ENCODE measurements at places on chromosomes 13 and 19.

- no peak for DNase-seq
These were observed 47.0 kb downstream of the SMIM24 start for GRCh38 chr19:3433313-3433712.

DNA sequence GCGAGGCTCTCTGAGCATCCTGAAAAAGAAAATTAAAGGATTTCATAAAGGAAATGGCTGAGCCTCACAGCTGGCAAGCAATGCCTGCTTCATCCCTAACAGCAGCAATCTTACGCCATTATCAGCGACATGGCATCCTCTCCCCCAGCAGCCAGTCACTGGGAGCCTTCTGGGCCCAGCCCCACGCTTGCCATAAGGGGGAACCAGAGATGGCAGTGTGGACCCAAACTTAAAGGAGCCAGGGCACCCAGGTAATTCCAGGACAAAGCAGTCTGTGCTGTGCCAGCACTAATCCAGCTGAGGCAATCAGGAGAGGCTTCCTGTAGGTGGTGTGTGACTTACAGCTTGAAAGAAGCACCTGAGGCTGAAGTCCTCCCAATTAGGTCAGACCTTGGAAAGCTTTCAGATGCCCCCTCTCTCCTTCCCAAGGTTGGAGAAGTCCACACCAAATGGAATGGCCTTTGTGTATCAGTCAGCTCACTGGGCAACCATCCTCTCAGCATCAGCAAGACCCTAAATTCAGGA is 10.3 kb downstream of the VSTM2B start:
- DNase-seq: no peak

- DNase-seq: no peak
These were observed 62.2 kb downstream of the CCNE1 start for GRCh38 chr19:29873801-29874575.

DNA sequence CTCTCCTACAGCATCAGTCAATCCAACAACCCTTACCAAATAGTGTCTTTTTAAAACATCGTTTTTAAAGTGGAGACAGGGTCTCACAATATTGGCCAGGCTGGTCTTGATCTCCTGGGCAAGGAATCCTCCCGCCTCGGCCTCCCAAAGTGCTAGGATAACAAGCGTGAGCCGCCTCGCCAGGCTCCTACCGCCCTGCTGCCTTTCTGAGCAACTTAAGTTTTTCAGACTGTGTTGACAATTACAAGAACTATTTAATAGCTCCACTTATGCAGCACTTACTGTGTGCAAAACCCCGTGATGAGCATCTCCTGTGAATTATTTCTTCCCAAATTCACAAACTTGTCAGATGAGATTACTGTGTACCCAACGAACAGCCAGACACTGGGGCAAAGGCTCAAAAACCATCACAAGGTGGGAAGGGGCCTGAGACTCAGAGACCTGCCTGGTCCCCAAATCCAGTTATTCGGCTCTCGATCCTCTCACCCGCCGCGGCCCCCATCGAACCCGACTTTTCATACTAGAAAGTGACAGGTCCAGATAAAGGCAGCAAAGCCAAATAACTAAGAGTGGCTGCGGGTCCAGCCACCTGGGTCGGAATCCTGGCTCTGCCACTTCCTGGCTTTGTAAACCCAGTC is 581 bp downstream of the RPL18 start:
- no peak for DNase-seq

DNA sequence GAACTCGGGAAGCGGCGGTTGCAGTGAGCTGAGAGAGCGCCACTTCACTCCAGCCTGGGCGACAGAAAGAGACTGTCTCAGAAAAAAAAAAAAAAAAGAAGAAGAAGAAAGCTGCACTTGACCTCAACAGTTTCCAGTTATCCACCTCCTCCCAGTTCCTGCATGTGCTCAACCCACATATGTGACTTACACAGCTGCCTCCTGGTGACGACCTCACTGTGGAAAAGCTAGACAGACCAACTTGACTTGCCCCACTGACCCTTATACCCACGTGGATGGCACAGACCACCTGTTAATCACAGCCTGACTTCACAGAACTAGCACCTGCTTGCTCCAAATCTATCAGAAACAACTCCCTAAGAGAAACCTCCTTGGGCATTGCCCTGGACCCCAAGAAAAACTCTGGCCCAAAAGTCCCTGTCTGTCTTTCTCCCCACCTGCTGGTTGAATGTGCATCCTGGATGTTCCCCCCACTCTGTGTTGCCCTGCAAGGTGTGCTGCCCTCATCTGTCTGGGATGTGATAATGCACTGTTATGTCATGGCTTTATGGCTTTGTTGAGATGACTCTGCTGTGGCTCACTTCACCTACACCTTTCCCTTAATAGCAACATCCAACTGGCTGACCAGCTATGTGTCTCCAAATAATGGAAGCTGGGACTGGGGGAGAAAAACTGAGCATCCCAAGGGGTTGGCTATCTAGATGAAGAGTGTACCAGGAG is 2.8 kb downstream of the ZNF20 start:
- no peak for DNase-seq

DNA sequence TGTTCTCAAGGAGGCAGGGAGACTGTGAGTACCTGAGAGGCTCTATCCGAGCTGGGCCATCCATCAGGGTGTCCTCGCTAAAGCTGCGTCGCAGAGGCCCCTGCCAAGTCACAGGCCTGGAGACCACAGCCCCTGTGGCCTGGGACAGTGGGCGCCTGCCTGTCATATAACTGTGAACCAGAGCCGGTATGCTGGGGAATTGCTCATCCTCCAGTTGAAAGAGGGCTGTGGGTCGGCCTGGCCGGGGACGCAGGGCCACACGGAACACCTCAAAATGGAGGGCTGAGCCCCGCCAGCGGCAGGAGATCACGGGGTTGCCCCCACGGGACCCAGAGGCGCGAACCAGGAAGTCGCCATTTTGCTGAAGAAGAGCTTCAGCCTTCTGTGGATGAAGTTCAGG is 6.6 kb downstream of the SH2D3A start:
- no peak for DNase-seq

- DNase-seq: no peak
These were observed 78.7 kb downstream of the ZNF536 start for GRCh38 chr19:30450835-30451321.

GRCh38 chr13:46178821-46179220 is 3.2 kb downstream of the LCP1 start:
- DNase-seq: no peak

- peak; percentile 38 for DNase-seq
These were observed 8.1 kb upstream of the CARM1 start for GRCh38 chr19:10863107-10863717.

GRCh38 chr19:50602935-50603334 is 34.7 kb upstream of the LRRC4B start:
- no peak for DNase-seq
